ENCODE measurements at places on chromosomes 4 and X. TPM values are rescaled to one million over a fixed set of nuclear protein-coding genes. Genes with fewer than 3 reads are reported as not detected.

The MAGEB1 gene
- not detected for total RNA-seq

The PABPC4L gene
- not detected for total RNA-seq

The TMSB15A gene
- not detected for total RNA-seq

The CT45A8 gene
- not detected for total RNA-seq

The DKC1 gene
- 46.8 TPM for total RNA-seq

The CXXC4 gene
- total RNA-seq, result not detected

The ZNF732 gene
- not detected for total RNA-seq

The TMSB15B gene
- 7.3 TPM for total RNA-seq

The PPP4R3C gene
- not detected for total RNA-seq

The MAGEA2 gene
- not detected for total RNA-seq

The ARX gene
- not detected for total RNA-seq

The RNF128 gene
- total RNA-seq, result not detected

The CYBB gene
- total RNA-seq, result not detected

The BDH2 gene
- total RNA-seq, result 23.6 TPM

The TREX2 gene
- 1.8 TPM for total RNA-seq

The ARSD gene
- total RNA-seq, result 4.4 TPM

The GLRB gene
- total RNA-seq, result not detected

The RNF150 gene
- not detected for total RNA-seq

The CLDN24 gene
- total RNA-seq, result not detected

The IL21 gene
- total RNA-seq, result 2.8 TPM

The ASMT gene
- 0.40 TPM for total RNA-seq

The POF1B gene
- total RNA-seq, result 0.33 TPM

The AKAP4 gene
- total RNA-seq, result not detected

The ANXA10 gene
- total RNA-seq, result not detected

The CSAG3 gene
- 0.63 TPM for total RNA-seq

The CXCR3 gene
- 84.9 TPM for total RNA-seq

The SPCS3 gene
- 233 TPM for total RNA-seq

The RAB39B gene
- total RNA-seq, result 13.6 TPM

The GLRA3 gene
- total RNA-seq, result not detected

The TCEAL3 gene
- total RNA-seq, result 2.5 TPM

The CFP gene
- 18.6 TPM for total RNA-seq

The FRG2 gene
- total RNA-seq, result not detected

The MAOB gene
- not detected for total RNA-seq

The CNGA1 gene
- not detected for total RNA-seq

The LDB2 gene
- not detected for total RNA-seq

The PNMA3 gene
- 3.3 TPM for total RNA-seq

The NEK1 gene
- total RNA-seq, result 14.6 TPM

The TRMT44 gene
- total RNA-seq, result 17.8 TPM

The MSX1 gene
- total RNA-seq, result not detected

The BTC gene
- total RNA-seq, result not detected

The FAM13A gene
- 10.1 TPM for total RNA-seq

The CXCL8 gene
- total RNA-seq, result 13.2 TPM

The POLN gene
- total RNA-seq, result 3.3 TPM

The PAQR3 gene
- total RNA-seq, result 12.4 TPM

The BTK gene
- total RNA-seq, result 0.10 TPM

The ZNF41 gene
- total RNA-seq, result 9.0 TPM

The SLITRK4 gene
- not detected for total RNA-seq

The SPARCL1 gene
- total RNA-seq, result not detected

The APEX2 gene
- total RNA-seq, result 26.8 TPM

The RHOH gene
- 125 TPM for total RNA-seq

Data from activated CD4-positive, alpha-beta memory T cell treated with anti-CD3 and anti-CD28 coated beads, Interleukin-2, amount 10 ng/mL, durations not matched to agents 7 days and 5 days (primary cell).